GM12892 (cell line): ENCODE measurements at places on chromosomes 5 and 9.

GRCh38 chr5:76341651-76342334, 61.3 kb upstream of the IQGAP2 start:
- DNase-seq, result no peak

DNA sequence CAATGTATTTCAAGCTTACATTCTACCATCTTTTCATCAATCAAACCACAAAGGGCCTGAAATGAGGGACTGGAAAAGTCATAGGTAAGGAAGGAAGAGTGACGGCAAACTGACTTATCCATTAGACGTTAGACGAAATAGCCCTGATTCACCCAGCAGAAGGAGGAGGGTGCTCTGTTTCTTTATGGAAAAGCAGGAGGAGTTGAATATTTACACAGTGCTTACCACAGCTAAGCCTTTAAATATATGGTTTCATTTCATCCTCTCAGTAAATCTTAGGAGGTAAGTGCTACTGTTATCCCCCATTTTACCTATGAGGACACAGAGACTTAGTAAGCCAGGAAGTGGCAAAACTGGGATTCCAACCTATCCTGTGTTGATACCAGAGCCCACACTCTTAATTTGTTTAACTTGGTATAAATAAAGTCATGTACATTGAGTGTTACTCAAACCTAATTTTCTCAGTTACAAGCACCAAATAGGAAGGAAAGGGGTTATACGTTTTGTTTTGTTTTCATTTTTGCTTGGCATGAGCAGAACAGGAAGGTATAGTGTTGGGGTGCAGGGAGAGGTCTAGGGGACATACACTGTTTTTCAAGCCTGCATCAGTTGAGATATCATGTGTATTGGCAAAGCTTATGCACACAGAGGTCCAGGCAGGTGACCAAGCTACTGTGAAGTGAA, 98.1 kb upstream of the IFNK start:
- no peak for DNase-seq

- peak; percentile 41 for DNase-seq
Measured at GRCh38 chr5:9361835-9362234, 184.0 kb downstream of the SEMA5A start.

GRCh38 chr5:88761269-88761850, 121.6 kb downstream of the MEF2C start:
- no peak for DNase-seq

DNA sequence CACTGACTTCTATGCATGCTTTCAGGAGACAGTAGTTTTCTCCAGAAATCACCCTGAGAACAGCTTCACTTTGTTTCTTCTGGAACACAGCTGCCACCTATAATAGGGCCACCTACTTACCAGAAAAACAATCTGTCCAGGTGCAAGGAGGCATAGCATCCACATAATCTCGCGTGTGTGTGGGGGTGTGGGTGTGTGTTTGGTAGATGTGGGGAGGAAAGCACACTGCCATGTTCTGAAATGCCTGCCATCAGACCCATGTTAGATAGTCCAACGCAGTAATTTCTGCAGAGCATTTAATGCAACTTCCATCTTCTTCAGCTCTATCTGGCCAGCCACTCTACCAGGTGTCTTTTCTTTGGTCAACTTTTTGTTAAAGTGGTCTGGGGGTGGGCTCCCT, 102.9 kb downstream of the ACER2 start:
- no peak for DNase-seq

- DNase-seq, result no peak
Measured at GRCh38 chr9:7011395-7012067, 253.8 kb downstream of the KDM4C start.

GRCh38 chr5:170362102-170362501, 27.1 kb downstream of the KCNMB1 start:
- DNase-seq, result no peak

DNA sequence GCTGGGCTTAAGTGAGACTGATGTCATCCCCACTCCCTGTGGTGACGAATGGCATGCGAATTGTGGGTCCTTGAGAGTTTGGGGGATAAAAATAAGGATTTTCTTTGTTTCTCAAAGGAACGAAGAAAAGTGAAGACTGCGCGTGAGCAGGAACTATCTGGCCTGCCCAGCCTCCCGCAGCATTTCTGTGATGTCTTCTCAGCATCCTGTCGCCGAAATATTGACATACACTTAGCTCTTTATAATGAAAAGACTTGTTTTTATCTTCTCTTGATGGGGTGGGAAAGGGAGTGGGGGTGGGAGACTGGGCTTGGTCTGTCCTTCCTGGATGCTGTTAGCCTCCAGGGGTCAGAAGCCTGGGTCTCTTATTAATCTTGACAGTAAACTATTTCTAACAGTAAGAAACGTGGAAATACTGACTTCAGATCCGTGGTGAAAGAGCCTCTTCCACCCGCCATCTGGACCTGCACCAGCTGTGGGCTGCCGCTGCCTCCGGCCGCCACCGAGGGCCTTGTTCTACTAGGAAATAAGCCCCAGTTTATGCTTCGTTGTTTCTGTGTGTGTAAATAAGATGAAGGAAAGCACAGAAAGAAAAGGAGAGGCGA, 239.6 kb downstream of the FANCC start:
- DNase-seq, result no peak

DNA sequence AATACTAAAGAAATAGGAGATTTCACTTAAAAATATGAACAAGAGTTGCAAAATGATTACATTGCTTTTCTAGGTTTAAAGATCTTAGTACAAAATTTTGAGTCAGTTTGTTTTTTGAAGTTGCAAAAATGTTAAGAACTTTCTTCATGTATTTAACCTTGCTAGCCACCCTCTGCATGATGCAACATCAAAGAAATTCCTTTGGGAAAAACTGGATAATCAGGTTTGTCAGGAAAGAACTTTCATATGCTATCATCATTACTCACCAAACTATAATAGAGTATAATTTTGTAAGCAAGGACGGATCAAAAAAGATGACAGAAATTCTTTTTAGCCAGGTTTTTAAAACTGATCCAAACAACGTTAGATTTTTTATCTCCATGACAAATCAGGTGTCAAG, 116.9 kb upstream of the MRPS30 start:
- no peak for DNase-seq

DNA sequence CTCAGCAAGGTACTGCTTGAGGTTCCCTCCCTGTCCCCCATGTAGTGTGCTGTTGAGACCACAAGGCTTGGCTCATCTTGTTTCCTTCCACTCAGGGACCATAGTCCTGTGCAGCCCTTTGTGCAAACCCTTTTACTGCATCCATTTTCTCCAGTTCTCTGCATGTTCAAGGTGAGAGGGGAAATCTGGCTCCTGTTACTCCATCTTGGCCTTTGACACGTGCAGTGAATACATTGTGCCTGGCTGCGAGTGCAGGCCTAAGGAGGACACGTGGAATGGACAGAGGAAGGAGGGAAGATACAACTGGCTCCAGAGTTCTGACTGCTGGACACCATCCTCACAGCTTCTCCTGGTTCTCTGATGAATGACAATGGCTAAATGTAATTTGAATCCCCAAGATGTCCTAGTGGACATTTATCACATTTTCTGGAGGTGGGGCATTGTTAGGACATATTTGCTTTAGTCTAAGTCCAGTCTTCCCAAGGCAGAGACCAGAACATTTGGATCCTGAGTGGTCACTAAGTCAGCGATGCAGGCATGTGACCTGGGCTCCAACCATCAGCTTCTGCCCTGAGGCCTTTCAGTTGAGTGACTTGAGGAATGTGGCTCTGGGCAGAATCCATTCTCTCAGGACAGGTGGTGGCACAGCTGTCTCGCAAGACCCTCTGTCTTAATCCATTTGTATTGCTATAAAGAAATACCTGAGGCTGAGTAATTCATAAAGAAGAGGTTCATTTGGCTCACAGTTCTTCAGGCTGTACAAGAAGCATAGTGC, 189.0 kb upstream of the DAP start:
- DNase-seq, result no peak

GRCh38 chr5:1185629-1186350, 15.6 kb upstream of the SLC6A19 start:
- no peak for DNase-seq

DNA sequence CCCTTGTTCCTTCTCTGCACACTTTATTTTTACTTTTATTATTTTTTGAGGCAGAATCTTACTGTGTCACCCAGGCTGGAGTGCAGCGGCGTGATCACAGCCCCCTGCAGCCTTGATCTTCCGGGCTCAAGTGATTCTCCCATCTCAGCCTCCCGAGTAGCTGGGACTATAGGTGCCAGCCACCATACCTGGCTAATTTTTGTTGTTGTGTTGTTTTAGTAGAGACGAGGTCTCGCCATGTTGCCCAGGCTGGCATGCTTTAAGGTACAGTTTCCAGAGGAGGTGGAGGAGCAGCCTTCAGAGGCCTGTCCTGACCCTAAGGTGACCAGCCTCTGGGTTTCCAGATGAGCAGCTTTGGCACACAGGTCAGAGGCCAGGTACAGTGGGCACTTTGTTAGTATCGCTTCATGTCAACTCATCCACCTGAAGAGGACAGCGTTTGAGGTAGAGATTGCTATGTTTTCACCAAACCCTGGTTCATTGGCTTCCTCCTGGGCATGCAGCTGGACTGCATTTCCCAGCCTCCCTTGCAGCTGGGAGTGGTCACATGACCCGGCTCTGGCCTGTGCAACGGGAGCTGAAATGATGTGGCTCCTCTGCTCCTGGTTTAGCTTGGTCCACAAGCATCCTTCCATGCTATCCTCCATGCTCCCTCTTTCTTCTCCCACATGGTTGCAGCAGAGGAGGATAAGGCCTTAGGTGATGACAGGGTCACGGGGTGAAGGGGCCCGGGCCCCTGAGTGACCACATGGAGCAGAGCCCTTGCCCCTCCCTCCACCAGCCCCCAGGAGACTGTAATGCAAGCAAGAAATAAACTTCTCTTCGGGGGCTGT, 139.3 kb upstream of the IER5L start:
- DNase-seq, result no peak

DNA sequence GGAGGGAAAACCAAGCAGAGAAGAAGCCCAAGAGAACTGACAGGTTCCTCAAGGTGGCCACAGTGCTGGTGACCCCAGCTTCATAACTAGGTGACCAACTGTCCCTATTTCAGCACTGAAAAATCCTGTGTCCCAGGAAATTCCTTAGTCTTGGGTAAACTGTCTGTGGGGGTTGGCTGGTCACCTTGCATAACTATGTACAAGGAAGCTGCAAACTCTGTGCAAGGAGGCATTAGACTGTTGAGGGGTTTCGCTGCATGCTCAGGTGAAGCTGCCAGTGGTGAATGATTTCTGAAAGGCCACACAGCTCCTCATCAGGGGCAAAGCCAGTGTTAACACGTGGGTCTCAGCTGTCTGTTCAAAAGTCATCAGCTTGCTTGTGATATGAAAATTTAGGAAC, 36.9 kb downstream of the PCSK5 start:
- DNase-seq, result no peak

- no peak for DNase-seq
Measured at GRCh38 chr5:83900306-83900705, 179.7 kb upstream of the HAPLN1 start.

DNA sequence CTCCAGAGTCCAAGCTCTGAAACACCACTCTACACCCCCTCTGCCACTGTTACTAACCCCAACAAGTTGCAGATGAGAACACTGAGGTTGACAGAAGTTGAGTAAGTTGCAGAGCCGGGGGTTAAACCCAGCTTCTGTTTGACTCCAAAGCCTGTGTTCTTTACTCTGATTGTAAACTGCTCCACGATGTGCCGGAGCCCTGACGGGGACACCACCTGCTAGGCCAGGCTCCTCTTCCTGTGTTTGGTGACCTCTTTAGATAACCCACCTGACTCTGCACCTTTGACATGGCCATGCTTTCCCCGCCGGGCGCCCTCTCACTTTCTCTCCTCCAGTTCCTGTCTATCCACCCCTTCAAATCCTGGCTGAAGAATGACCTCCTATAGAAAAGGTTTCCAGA, 96.7 kb downstream of the PAX5 start:
- DNase-seq, result no peak

DNA sequence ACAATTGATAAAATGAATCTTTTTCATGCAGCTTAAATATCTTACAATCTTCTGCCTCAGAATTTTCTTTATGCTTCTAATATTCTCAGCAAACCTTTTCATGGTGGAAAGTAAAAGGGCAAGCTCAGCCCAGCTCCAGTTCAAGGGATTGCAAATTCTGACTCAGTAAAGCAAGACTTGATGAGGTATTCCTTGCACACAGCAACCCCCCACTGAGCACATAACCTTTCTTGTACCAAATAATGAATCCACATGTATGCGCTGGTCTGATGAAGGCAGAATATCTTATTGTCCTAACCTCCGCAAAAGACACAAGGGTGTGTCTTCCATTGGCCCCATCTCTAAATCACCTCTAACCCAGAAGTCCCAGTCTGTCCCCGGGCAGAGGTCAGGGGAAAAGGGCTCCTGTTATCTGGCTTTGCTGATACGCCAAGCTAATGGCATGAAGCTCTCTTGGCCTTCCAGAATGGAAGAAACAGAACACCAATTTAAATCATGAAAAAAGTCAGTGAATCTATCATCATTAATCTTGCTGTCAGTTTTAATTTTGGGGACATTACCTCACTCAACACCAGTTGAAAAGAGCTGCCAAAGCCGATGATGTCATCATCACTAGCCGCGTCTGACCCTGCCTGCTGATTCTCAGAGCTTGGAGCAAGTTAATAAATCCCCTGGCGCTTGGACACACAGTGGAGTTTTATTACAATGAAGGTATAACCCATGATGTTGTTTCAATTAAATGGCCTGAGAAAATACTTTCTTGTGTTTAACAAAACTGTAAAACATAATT, 592.5 kb upstream of the CLINT1 start:
- no peak for DNase-seq
